Aorta (tissue), 5 donors: ENCODE measurements at places on chromosomes 11 and 22. TPM values are rescaled to one million over a fixed set of nuclear protein-coding genes. Genes with fewer than 3 reads are reported as not detected.

Gene MMP11
- total RNA-seq, result 1.3 TPM

Gene GLYATL2
- not detected for total RNA-seq

Gene TBC1D10A
- 45.5 TPM for total RNA-seq

Gene APOA4
- not detected for total RNA-seq

Gene GLB1L2
- total RNA-seq, result 1.5 TPM

Gene ARAP1
- total RNA-seq, result 166 TPM

Gene DGCR6
- total RNA-seq, result 0.88 TPM

Gene PRG3
- not detected for total RNA-seq

GRCh38 chr11:67504950-67505581, at the start of gene PITPNM1:
TSS of gene PITPNM1 (minus strand) at chr11:67505363. CDS start at chr11:67504180, 1,183 bp downstream.
- H3K4me3 ChIP-seq, result peak within 1 kb of the TSS; percentile 30
- no peaks in the 10 kb centered on the region for H3K27me3 ChIP-seq
- H3K27ac ChIP-seq, result peak within 1 kb of the TSS; percentile 89
- H3K4me1 ChIP-seq, result no peaks in the 10 kb centered on the region

GRCh38 chr22:44180706-44181032, at the start of gene PARVG:
TSS of gene PARVG (plus strand) at chr22:44180925. CDS start at chr22:44183330, 2,405 bp downstream.
- H3K36me3 ChIP-seq, result no peaks in the 10 kb centered on the region
- DNase-seq, result no peak
- no peaks in the 10 kb centered on the region for H3K4me1 ChIP-seq
- no peak within 1 kb of the TSS for H3K27ac ChIP-seq
- no peak within 1 kb of the TSS for H3K4me3 ChIP-seq
- no peaks in the 10 kb centered on the region for H3K27me3 ChIP-seq

GRCh38 chr11:20029193-20029592, 131.1 kb downstream of the DBX1 start:
- no peak for DNase-seq
- H3K27me3 ChIP-seq, result no peaks in the 10 kb centered on the region
- H3K36me3 ChIP-seq, result no peaks in the 10 kb centered on the region
- peaks cover 14% of the 10 kb centered on the region for H3K4me1 ChIP-seq
- H3K27ac ChIP-seq, result no peak overlapping the region

DNA sequence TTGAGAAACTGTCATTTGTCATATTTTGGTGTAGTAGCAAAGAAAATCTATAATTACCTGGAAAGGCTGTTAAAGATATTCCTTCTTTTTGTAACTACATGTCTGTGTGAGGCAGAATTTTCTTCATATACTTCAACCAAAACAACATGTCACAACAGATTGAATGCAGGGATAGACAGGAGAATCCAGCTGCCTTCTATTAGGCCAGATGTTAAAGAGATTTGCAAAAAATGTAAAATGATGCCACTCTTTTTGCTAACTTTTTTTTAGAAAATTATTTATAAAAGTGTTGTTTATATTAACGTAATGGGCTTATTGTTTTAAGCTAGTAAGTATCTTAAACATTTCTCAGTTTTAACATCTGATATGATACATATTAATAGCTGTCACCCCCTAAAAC, 12.7 kb downstream of the DGKZ start:
- no peaks in the 10 kb centered on the region for H3K4me1 ChIP-seq
- no peak overlapping the region for H3K4me3 ChIP-seq
- no peaks in the 10 kb centered on the region for H3K27me3 ChIP-seq
- H3K36me3 ChIP-seq, result no peaks in the 10 kb centered on the region
- H3K27ac ChIP-seq, result no peak overlapping the region
- DNase-seq, result no peak

DNA sequence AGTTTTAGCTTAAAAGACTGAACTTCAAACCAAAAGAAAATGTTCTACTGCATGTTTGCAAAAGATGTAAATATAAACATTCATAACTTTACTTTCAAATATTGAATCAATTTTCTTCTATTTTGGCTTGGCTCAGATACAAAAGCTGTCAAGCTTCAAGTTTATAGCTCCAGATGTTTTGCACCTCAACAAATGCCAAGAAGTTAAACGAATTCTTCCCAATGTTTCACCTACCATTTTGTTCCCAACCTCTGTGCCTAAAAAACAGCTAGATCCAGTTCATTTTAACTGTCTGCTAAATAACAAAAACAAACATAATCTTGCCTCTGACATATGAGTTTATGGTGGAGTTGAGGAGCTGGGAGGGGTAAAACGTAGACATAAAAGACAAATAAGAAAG, 76.5 kb downstream of the RAB30 start:
- H3K4me1 ChIP-seq, result no peaks in the 10 kb centered on the region
- DNase-seq, result no peak
- H3K27me3 ChIP-seq, result no peaks in the 10 kb centered on the region
- H3K4me3 ChIP-seq, result no peak overlapping the region
- no peak overlapping the region for H3K27ac ChIP-seq

DNA sequence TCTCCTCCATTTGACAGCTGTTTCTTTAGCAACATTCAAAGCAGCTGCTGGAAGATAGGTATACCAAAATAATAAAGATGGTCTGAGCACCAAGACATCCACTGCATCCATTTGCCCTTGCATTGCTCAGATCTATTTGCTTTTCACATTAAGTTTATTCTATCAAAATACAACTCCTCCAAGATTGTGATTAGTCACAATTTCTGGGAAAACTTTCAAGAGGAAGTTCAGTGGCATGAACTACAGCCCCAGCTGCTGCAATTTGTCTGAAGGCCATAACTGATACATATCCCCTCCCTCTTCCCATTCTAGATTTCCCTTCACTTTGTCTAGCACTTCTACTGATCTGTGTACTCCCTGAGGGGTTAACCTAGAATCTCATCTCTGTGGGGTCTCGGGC, 117.5 kb upstream of the CEP126 start:
- DNase-seq, result no peak
- no peaks in the 10 kb centered on the region for H3K36me3 ChIP-seq
- H3K4me3 ChIP-seq, result no peak overlapping the region
- H3K4me1 ChIP-seq, result no peaks in the 10 kb centered on the region
- H3K27ac ChIP-seq, result no peak overlapping the region
- no peaks in the 10 kb centered on the region for H3K27me3 ChIP-seq

DNA sequence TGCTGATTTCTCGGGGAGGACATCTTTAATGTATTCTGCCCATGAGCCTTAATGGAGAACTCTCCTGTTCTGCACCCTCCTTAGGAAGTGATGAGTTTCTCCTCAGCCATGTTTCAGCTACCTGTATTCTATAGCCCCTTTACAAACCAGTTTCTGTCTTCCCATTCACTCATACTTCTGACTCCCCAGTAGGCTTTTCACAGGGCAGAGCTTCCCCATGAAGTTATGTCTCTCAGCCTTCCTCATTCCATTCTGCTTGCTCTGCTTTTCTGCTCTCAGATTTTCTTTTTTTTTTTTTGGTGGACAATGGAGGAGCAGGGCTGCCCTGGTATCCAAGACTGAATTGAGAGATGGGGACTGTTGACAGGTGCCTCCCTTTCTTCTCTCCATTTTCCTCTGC, 4.3 kb upstream of the OR52R1 start:
- H3K36me3 ChIP-seq, result no peaks in the 10 kb centered on the region
- no peak overlapping the region for H3K27ac ChIP-seq
- no peak overlapping the region for H3K4me3 ChIP-seq
- H3K4me1 ChIP-seq, result no peaks in the 10 kb centered on the region

GRCh38 chr11:69817265-69818230, 1.7 kb downstream of the FGF3 start:
- H3K4me1 ChIP-seq, result no peaks in the 10 kb centered on the region
- H3K27me3 ChIP-seq, result no peaks in the 10 kb centered on the region
- no peak overlapping the region for H3K27ac ChIP-seq
- no peak for DNase-seq
- H3K4me3 ChIP-seq, result no peak overlapping the region
- no peaks in the 10 kb centered on the region for H3K36me3 ChIP-seq

DNA sequence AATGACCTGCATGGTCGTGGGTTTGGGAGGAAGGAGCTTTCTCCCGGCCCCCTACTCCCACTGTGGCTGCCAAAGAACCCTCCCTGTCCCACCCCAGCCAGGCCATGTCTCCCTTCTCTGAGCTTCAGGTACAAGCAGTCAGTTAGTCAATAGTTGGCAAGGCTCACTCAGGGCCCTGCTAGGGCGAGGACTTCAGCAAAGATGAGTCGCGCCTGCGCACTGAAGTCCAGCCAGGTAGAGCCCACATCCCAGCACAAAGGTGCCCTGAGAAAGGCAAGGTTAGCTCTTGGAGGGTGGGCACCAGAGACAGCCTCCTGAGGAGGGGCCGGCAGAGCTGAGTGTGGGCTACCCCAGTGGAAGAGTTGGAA, 11.1 kb downstream of the C11orf86 start:
- H3K27me3 ChIP-seq, result no peaks in the 10 kb centered on the region
- no peak overlapping the region for H3K4me3 ChIP-seq
- no peaks in the 10 kb centered on the region for H3K36me3 ChIP-seq
- no peak for DNase-seq
- H3K4me1 ChIP-seq, result no peaks in the 10 kb centered on the region
- no peak overlapping the region for H3K27ac ChIP-seq

- no peak for DNase-seq
- H3K27ac ChIP-seq, result no peak overlapping the region
- no peaks in the 10 kb centered on the region for H3K27me3 ChIP-seq
- no peak overlapping the region for H3K4me3 ChIP-seq
- H3K36me3 ChIP-seq, result no peaks in the 10 kb centered on the region
Observed at GRCh38 chr11:109994907-109995306, 98.3 kb upstream of the ZC3H12C start.

DNA sequence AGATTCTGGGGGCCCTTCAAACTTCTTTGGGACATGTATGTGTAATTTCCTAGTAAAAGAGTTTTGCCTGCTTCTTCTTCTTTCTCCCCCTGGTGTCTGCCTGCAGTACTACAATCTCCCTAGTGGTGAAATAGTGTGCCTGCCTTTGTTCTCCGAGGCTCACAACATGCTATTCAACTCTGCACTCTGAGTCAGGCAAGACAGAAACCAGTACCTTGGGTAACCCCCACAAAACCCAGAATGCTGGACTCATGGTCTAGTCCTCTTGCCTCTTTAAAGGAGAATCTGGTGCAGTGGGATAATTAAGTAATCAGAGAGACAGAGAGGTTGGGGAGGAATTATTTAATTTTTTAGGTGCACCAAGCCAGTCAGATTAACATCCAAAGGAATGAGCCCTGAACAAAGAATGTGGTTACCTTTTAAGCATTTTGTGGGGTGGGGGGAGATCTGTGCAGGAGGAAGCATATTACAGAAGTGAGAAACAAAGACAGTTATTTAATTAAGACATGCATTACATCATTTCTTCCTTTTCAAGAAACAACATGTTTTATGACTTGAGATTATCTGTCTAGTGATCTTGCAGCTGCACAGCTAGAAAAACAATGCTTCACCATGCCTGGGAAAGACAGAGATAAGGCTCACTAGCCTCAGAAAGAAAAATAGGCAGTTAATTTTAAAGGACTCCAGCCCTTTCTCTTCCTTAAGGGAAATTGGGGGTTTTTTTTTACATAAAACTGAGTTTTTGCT, 11.0 kb upstream of the MS4A6A start:
- H3K4me3 ChIP-seq, result no peak overlapping the region
- H3K4me1 ChIP-seq, result no peaks in the 10 kb centered on the region
- DNase-seq, result peak; percentile 53

- no peaks in the 10 kb centered on the region for H3K4me1 ChIP-seq
- no peaks in the 10 kb centered on the region for H3K27me3 ChIP-seq
- H3K36me3 ChIP-seq, result no peaks in the 10 kb centered on the region
- H3K27ac ChIP-seq, result no peak within 1 kb of the TSS
Observed at GRCh38 chr11:1036303-1036923, at the start of gene MUC6. TSS of gene MUC6 (minus strand) at chr11:1036718. CDS start at chr11:1036655, 63 bp downstream.

- no peak for DNase-seq
- H3K4me3 ChIP-seq, result no peak overlapping the region
- H3K27ac ChIP-seq, result no peak overlapping the region
- no peaks in the 10 kb centered on the region for H3K4me1 ChIP-seq
- peaks cover 2% of the 10 kb centered on the region for H3K27me3 ChIP-seq
Observed at GRCh38 chr11:41382927-41383326, 76.5 kb downstream of the LRRC4C start.

DNA sequence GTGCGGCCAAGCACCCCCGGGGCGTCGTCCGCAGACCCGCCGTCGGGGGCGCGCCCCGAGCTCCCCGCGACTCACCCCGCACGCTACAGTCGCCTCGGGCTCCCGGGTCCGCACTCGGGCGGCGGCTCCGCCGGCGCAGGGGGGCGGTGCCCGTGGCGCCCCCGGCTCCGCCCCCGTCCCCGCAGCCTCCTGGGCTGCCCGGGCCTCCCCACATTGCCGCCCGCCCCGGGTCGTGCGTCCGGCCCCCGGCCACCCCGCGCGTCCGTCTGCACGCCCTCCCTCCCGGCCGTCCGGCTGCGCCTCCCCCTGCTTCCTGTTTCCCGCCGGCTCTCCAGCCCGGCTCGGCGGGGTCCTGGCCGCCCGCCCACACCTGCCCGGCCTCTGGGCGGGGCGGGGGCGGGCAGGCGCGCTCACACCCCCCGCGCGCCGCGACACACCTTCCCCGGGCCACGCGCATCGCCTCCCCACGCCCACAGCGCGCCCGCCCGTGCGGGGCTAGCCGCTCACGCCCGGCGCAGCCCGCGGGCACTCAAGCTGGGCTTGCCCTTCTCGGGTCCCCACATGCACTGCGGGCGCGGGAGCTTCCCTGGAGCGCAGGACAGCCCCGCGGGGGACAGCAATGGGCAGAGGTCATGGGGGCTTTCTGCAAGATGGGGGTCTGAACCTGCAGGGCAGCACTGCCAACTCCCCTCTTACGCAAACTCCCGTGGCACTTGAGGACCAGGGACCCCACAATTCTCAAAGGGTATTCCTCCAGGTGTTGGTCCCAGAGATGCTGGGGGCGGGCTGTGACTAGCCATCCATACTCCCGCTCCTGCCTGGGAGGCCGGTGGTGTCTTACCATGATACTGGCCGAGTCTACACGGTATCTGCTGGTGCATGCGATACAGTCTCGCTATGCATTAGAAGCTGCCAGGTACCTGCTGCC, at the start of gene CARD10:
Gene CARD10 (minus strand): TSS at position 148 of the 928 bp plus-strand sequence. CDS start 215 bp downstream, outside the sequence.
- H3K27me3 ChIP-seq, result no peaks in the 10 kb centered on the region
- H3K27ac ChIP-seq, result no peak within 1 kb of the TSS
- DNase-seq, result no peak
- H3K4me1 ChIP-seq, result no peaks in the 10 kb centered on the region
- peak within 1 kb of the TSS; percentile 58 for H3K4me3 ChIP-seq

- no peaks in the 10 kb centered on the region for H3K36me3 ChIP-seq
- no peak overlapping the region for H3K4me3 ChIP-seq
- no peaks in the 10 kb centered on the region for H3K27me3 ChIP-seq
- no peak for DNase-seq
Observed at GRCh38 chr22:31153357-31153756, 6.6 kb upstream of the RNF185 start.

GRCh38 chr22:46502440-46503175, 34.8 kb downstream of the CELSR1 start:
- no peak overlapping the region for H3K27ac ChIP-seq
- no peaks in the 10 kb centered on the region for H3K27me3 ChIP-seq
- DNase-seq, result no peak
- H3K4me3 ChIP-seq, result no peak overlapping the region
- no peaks in the 10 kb centered on the region for H3K4me1 ChIP-seq
